ENCODE measurements at places on chromosomes 2 and 18.

- DNase-seq: no peak
Measured at GRCh38 chr2:150036622-150037021, 449.0 kb upstream of the MMADHC start.

GRCh38 chr2:39649511-39649910 lies 16.2 kb upstream of the TMEM178A start:
- no peak for DNase-seq

DNA sequence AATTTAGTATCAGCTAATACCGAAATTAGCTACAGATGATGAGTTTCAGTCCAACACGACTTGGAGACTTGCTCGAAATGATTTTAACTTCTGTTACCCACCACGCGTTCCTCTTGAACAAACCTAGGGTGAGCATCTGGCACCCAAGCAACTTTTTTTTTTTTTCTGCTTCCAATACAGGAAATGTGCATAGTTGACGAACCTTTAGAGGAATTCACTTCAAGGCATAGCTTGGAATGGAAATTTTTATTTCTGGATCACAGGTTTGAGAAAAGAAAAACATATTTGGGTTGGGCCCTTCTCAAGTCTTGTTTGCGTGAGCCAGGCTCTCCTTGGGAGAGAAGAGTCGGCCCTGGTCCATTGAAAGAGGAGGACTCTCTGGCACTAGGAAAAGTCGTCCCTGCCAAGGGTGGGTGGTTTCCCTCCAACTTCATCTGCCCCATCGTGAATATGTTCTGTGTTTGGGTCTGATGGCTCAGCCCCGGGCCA lies 37.4 kb upstream of the RPL31 start:
- DNase-seq: no peak

GRCh38 chr2:97663962-97664635 lies at the start of gene ACTR1B:
Gene ACTR1B, minus strand, starts transcription at chr2:97664044. Its CDS starts 154 bp downstream, at chr2:97663890.
- peak; percentile 99 for DNase-seq

DNA sequence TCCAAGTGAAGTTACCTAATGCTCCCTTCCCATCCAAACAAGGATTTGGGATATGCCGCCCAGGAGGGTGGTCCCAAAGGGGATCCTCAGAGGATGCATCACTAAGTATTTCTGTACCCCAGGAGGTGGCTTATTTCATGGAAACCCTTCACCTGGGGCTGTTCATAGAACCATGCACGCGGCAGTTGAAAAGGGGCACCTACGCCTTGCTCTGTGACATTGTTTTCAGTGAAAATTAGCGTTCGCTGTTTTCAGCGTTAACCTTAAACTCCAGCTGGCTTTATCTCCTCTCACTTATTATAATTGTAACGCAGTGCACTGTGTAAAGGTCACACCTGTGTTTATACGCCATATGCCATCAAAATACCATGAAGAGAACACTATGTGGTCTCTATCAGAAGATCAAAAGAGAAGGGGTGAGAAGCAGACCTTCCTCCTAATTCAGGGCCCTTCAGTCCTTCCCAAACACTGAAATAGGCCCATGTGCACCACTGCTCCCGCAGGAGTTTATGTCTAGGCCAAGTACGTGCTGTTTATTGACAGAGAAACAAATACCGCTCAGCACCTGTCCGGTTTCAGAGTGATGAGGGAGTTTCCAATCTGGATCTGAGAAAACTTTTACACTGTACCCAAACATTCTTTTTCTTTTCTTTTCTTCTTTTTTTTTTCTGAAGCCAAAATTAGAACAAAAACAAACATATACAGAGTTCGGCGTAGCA lies 162.1 kb downstream of the BCL2 start:
- no peak for DNase-seq

DNA sequence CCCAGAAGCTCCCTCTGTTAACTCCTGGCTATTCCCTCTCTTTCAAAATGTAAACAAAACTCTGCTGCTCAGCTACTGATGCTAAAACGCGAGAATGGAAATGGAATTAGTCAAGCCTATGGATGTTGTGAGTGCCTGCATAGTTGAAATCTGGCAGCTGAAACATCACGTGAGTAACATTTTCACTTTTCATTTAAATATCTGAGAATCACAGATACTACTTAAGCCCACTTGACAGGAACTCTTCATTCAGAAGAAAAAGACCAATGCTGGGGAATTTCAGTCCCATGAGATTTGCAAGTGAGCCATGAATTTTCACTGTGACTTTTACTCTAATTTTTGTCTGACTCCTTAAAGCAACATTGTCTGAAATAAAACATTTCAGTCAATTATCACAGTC lies 215.3 kb upstream of the SESTD1 start:
- DNase-seq: no peak

- DNase-seq: no peak
Measured at GRCh38 chr2:28108143-28108542, 217.6 kb downstream of the BABAM2 start.

DNA sequence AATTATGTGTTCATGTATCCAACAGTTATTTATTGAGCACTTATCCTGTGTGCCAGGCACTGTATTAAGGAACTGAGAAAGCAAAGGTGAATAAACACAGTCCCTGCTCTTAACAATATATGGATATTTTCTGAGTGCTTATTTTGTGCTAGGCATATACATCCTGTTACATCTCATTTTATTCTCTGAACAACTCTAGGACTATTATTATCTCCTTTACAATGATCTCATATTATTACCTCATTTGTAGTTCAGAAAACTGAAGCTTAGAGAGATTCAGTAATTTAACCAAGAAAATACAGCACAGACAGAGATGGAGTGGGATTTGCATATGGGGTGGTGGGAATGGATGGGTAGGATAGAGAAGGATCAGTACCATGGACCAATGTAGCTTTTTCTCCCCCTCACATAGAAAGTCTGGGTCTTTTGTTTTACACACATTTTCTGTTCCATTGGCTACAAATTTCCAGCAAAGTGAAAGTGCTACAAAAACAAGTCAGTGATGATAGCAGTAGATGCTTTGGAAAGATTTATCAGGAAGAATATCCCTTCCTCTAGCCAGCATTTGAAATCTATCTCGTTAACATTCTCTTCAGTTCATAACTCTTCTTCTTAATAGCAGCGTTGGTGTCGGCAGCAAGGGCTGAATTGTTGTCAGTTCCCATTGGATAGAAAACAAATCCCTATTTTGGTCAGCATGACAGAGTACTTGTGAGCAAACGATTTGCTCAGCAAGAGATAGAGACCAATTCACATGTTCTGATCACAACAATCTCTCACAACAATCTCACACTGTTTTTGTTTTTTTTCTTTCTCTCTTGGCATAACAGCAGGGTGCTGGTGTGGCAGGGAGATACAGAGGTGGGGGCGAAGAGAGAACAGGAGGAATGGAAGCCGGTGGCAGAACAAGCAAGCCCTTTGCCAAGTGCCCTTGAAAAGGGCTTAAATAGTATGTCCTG lies 102.2 kb upstream of the KCTD1 start:
- DNase-seq: no peak

GRCh38 chr2:1976728-1977416 lies 232.6 kb upstream of the PXDN start:
- no peak for DNase-seq

GRCh38 chr2:37585982-37586621 lies 85.3 kb downstream of the CDC42EP3 start:
- DNase-seq: peak; percentile 89

DNA sequence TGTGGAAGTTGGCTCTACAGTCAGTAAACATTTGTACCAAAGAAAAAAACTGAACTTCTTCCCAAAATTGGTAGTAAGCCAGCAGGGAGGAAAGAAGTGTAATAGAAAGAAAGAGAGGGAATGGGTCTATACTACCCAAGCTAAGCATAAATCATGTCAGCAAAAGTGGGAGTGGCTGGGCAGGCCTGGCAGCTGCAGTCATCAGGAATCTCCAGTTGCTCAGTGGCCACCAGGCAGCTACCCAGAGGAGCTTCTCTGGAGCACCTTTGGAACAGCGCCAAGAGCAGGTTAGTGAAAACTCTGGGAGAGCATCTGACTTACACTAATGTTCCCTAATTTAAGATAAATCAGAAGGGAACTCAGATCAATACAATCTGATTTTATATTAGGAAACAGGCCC lies 14.3 kb downstream of the FRZB start:
- DNase-seq: no peak

- DNase-seq: no peak
Measured at GRCh38 chr2:183967756-183968155, 630.6 kb upstream of the ZNF804A start.

DNA sequence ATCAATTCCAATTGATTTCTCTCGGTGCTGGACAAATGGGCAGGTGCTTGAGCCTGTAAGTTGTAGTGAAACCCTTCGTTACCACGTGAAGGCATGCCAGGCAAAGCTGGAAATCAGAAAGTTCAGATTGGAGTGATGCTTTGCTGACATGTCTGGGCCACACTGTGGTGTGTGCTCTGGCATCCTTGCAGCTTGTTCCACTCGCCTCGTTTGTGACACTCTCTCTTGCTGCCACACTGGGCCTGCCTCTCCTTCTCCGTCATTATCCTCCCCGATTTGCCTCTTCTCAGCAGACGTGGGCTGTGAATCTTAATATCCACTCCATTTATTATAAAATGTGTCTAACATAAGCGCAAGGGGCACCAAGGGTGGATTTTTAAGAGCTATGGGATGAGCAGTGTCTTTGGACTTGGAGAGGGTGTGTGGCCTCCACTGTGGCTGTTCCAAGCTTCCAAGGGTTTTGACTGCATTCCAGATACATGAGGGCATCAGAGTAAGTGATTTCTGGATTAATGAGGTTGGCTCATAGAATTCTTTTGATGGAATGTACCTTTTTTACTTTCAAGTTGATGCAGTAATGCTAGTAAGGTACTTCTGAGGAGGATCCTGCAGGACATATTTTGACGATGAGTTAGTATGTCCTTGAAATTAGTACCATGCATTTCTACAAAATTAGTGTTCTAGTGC lies 238.8 kb downstream of the TPGS2 start:
- DNase-seq: no peak

- DNase-seq: no peak
Measured at GRCh38 chr2:106517329-106517728, 30.2 kb downstream of the CD8B2 start.

GRCh38 chr2:16739778-16740581 lies 74.3 kb upstream of the CYRIA start:
- DNase-seq: no peak

DNA sequence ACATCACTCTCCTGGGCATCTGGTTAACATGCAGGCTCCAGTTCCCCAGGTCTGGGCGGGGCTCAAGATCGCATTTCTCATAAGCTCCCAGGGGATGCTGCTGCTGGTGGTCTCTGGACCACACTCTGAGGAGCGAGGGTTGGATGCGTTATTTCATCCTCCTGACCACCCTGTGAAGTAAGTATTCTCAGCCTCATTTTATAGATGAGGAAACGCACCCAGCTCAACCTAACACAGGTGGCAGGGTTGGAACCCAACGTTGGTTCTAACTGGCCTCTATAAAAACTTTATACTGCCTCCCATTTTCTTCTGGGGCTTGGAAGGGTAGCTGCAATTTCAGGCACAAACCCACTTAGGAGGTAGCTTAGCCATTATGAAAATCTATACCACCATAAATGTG lies 120.5 kb downstream of the FAM210A start:
- DNase-seq: no peak

DNA sequence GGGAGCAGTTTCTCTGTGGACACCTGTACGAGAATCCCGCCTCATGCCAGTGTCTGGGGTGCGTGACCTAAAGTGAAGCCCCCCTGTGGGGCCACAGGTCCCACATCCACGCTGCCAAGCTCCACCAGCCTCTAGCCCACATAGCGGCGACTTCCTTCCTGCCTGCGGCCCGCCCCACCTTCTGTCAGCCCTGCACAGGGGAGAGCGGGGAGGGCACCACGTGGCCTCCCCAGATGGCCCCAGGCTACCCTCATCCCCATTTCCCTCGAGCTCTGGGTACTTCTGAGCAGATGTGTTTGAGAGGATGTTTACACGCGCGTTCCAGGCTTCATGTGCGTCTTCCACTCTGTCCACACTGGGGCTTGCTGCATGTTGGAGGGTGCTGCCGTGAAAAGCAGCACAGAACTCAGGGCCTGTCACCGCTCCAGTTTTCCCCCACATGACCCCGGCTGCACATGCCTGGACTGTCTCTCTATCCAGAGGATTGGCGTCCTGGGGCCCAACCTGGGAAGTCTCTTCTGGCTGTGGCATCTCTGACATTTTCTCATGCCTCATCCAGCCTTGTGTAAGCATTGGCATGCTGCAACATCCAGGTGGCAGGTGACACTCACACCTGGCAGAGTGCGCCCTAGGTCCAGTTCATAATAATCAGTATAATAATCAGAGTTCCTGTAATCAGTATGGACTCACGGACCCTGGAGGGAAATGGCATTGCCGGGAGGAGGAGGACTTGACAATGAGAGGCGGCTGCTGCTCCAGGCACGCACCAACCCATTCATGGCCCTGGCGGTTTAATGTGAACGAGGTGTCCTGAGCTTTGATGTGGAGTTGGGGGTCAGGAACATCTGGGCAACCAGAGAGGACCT lies 146.3 kb upstream of the TWIST2 start:
- no peak for DNase-seq

- no peak for DNase-seq
Measured at GRCh38 chr2:38505779-38506178, 96.9 kb downstream of the HNRNPLL start.

DNA sequence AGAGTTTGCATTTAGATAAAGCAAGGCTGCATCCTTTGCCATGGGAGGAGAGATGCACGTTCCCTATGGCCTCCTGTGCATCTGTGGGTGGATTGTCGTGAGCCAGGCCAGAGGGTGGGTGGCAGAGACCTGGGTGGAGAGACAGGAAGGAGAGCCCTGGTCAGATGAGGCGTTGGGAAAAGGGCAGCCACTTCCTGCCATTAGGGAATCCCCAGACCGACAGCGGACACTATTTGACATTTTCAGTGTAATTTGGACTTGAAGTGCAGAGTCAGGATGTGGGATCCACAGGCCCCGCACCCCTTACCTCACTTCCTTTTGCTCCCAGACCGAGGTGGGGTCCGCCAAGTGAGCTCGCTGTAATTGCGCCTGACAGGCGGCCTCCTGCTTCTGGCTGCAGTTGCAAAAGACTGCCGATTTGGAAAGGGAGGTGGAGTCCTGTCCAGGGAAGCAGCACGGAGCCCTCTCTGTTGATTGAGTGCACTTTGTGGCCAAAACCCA lies 150.0 kb downstream of the DYSF start:
- DNase-seq: no peak

GRCh38 chr2:59196491-59196890 lies 955.4 kb upstream of the FANCL start:
- no peak for DNase-seq

DNA sequence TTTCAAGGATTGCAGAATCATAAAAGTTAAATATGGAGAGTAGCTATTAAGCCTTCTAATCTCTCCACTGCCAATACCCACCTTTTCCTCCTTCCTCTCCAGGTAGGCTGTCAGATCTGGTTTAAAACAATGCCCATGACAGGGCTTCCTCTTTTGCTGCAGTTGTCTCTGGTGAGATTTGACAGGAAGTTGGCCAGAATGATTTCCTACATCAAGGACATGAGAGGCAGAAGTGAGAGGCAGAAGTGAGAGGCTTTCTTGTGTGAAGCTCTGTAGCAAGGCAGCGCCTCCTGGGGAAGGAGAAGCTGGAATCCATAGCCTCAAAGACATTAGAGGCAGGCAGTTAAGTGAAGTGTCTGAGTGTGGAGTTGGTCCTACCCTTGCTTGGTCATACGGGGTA lies 385.7 kb downstream of the HRH4 start:
- DNase-seq: no peak

All from T-helper 2 cell (primary cell).